ENCODE measurements at places on chromosomes 6 and 20. TPM values are rescaled to one million over a fixed set of nuclear protein-coding genes. Genes with fewer than 3 reads are reported as not detected.

ZFP57 gene
- 0.30 TPM for total RNA-seq

BNIP5 gene
- not detected for total RNA-seq

TMEM74B gene
- total RNA-seq = 11.5 TPM

MDFI gene
- 5.2 TPM for total RNA-seq

KHDC1L gene
- total RNA-seq = not detected

TMEM244 gene
- not detected for total RNA-seq

BPIFA3 gene
- total RNA-seq = not detected

DNA sequence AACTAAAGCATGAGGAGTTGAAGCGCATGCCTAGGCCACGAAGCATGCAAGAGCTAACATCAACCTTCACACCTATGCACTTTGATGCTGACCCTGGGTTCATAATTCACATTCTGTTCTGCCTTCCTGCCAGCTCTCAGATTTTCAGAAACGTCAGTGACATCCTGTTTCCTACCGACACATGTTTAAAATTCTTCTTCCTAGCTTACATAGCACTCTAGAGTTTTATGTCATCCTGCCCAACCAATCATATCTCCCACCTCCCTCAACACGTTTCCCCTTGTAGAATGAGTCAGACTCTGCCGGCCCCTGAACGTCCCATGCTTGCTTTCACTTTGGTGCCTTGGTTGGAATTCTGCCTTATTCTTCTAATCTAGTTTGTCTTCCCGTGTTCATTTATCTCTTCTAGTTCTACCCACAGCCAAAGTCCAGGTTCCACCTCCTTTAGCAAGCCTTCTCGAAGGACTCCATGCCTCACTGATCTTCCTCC, 97.2 kb upstream of the MAP7 start:
- H3K36me3 ChIP-seq = no peaks in the 10 kb centered on the region
- no peaks in the 10 kb centered on the region for H3K27me3 ChIP-seq
- no peak for DNase-seq
- H3K27ac ChIP-seq = peak overlapping the region; percentile 87

- H3K36me3 ChIP-seq = no peaks in the 10 kb centered on the region
- no peaks in the 10 kb centered on the region for H3K4me1 ChIP-seq
- no peak for DNase-seq
- H3K4me3 ChIP-seq = no peak overlapping the region
- no peaks in the 10 kb centered on the region for H3K27me3 ChIP-seq
- no peak overlapping the region for H3K27ac ChIP-seq
Observed at GRCh38 chr6:108331982-108332381, 37.1 kb downstream of the AFG1L start.

DNA sequence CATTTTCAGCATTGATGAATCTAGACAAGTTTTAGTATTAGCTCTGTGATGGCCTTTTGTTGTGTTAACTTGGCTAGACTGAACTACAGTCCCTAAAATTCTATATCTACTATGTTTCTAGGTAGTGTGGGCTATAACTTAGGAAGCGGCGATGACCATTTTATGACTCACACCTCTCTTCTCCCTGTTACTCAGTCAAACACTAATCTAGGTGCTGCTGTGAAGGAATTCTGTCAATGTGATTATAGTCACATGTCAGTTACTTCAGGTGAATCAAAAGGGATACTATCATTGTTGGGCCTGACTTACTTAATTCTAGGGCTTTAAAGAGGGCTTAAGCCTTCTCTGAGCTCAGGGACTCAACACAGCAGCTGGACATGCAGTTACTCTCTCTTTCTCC, 691.5 kb upstream of the MAP3K7 start:
- H3K27me3 ChIP-seq = no peaks in the 10 kb centered on the region
- no peak overlapping the region for H3K4me3 ChIP-seq
- no peaks in the 10 kb centered on the region for H3K4me1 ChIP-seq
- DNase-seq = no peak
- H3K27ac ChIP-seq = no peak overlapping the region

DNA sequence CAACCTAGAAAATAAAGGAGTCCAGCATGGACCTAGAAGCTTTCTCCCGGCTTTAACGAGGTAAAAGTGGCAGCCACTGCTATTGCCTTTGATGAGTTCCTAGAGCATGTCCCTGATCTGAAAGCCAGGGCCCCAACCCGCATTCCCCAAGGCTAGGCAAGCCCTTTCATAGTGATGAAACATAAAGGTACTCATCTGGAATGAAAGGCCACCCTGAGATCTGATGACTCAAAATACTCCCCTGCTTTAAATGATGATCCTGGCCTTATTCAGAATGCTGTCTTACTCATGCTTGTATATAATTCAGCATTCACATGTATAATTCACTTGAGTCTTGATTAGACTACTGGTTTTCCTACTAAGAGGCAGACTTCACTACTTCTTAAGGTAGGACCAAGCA, 21.3 kb downstream of the TTPAL start:
- H3K4me3 ChIP-seq = no peak overlapping the region
- no peak for DNase-seq
- no peaks in the 10 kb centered on the region for H3K27me3 ChIP-seq
- H3K36me3 ChIP-seq = peaks cover 42% of the 10 kb centered on the region
- peaks cover 3% of the 10 kb centered on the region for H3K4me1 ChIP-seq

GRCh38 chr20:32971703-32972161, 32.5 kb downstream of the SUN5 start:
- no peaks in the 10 kb centered on the region for H3K36me3 ChIP-seq
- no peaks in the 10 kb centered on the region for H3K4me1 ChIP-seq
- H3K27ac ChIP-seq = no peak overlapping the region
- no peaks in the 10 kb centered on the region for H3K27me3 ChIP-seq
- DNase-seq = no peak

- H3K4me3 ChIP-seq = no peak overlapping the region
- no peaks in the 10 kb centered on the region for H3K27me3 ChIP-seq
- no peaks in the 10 kb centered on the region for H3K4me1 ChIP-seq
- no peak overlapping the region for H3K27ac ChIP-seq
Observed at GRCh38 chr20:7505835-7506221, 434.4 kb downstream of the HAO1 start.

DNA sequence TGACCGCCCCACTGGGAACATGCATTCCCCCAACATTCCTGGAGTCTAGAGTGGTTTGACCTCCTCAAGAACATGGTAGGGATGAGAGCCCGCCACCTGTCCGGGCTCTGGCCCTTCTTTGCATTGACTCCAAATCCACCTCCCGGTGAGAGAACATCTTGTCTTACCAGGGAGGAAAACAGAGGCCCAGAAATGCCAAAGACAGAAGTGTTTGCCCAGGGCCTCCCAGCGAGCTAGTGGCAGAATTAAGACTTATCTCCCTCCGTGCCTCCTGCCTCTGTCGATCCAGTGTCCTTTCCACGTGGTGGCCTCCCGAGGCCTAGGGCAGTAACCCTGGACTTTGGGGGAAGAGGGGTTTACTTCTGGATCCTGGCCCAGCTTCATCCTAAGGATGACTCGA, 134.8 kb downstream of the JPH2 start:
- no peak overlapping the region for H3K27ac ChIP-seq
- H3K4me1 ChIP-seq = no peaks in the 10 kb centered on the region
- H3K27me3 ChIP-seq = no peaks in the 10 kb centered on the region
- H3K36me3 ChIP-seq = no peaks in the 10 kb centered on the region
- DNase-seq = no peak
- no peak overlapping the region for H3K4me3 ChIP-seq

GRCh38 chr6:52333840-52334200, 28.1 kb upstream of the PAQR8 start:
- H3K27me3 ChIP-seq = no peaks in the 10 kb centered on the region
- no peak for DNase-seq
- no peaks in the 10 kb centered on the region for H3K36me3 ChIP-seq
- peaks cover 4% of the 10 kb centered on the region for H3K4me1 ChIP-seq
- peak overlapping the region; percentile 19 for H3K27ac ChIP-seq
- no peak overlapping the region for H3K4me3 ChIP-seq

DNA sequence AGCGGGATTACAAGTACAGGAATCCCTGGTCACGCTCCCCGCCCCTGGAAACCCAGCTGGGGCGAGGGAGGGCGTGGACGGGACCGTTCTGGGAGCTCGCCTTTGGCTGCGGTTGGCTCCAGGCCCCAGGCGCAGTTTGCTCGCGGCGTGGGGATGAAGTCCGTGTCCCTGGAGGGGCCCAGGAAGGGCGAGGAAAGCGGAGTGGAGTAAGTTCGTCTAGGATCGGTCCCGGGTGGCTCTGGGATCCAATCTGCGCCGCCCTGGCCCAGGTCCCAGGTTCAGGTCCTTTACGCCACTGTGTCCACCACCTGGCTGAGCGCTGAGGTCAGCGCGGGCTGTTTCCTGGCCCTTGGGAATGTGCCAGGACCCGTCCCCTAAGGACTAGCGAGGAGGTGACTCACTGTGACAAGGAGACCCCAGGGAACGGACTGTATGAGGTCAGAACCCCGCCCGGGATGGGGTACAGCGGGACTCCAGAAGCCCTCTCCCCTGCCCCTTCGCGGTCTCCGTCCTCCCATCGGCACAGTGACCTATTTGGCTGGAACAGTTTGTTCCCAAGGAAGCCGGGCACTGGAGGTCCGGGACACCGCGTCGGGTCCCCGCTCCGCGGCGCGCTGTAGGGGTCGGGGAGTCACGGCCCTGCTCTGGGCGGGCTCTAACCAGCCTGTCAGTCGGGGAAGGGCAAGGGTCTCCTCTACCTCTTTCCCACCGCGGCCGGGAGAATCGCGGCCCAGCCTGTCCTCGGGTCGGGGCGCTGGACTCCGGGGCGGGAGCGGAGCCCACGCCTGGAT, 724 bp downstream of the CDKN1A start:
- H3K36me3 ChIP-seq = peaks cover 3% of the 10 kb centered on the region
- peak overlapping the region; percentile 98 for H3K27ac ChIP-seq
- H3K4me1 ChIP-seq = peaks cover 46% of the 10 kb centered on the region
- H3K4me3 ChIP-seq = peak overlapping the region; percentile 95
- DNase-seq = peak; percentile 82

GRCh38 chr6:151497905-151498304, 4.1 kb downstream of the CCDC170 start:
- H3K27me3 ChIP-seq = peaks cover 6% of the 10 kb centered on the region
- DNase-seq = no peak
- no peaks in the 10 kb centered on the region for H3K36me3 ChIP-seq
- H3K27ac ChIP-seq = no peak overlapping the region
- peaks cover 21% of the 10 kb centered on the region for H3K4me1 ChIP-seq

DNA sequence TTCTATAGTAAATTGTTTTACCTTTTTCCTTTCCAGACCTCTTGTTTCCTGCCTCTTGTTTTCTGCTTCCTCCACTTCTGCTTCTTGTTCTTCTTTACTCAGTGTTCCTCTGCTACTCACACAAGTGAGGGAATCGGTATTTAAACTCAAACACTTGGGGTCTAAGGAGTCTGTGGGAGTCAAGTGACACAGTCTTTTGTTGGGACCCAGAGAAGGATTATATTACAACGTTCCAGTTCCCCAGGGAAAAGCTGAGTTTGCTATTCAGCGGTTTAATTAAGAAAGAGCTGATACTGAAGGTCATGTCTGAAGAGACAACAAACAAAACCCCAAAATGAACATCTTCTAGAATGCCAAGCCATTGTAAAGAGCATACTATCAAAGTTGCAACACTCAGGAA, 107.8 kb upstream of the CITED2 start:
- no peaks in the 10 kb centered on the region for H3K4me1 ChIP-seq
- DNase-seq = no peak
- no peaks in the 10 kb centered on the region for H3K27me3 ChIP-seq
- H3K4me3 ChIP-seq = no peak overlapping the region
- no peak overlapping the region for H3K27ac ChIP-seq
- H3K36me3 ChIP-seq = no peaks in the 10 kb centered on the region

DNA sequence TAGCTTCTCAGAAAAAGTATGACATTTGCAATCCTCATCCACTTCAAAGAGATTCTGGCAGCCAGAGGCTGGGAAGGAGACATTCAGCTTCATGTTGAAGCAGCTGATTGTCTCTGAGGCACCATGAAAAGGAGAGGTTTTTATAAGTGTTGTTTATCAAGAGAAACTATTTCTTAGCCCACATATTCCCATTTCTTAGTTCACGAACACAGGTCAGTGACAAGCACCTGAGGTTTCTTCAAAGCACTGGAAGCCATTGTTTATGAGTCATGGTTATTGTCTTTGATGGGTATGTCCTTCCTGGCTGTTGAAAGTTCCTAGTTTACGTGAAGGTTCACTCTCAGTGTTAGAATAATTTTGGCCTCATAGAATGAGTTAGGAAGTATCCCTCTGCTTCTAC, 3.0 kb upstream of the DDX43 start:
- no peak for DNase-seq
- H3K4me1 ChIP-seq = peaks cover 10% of the 10 kb centered on the region
- H3K27ac ChIP-seq = no peak overlapping the region
- H3K27me3 ChIP-seq = no peaks in the 10 kb centered on the region
- no peaks in the 10 kb centered on the region for H3K36me3 ChIP-seq
- no peak overlapping the region for H3K4me3 ChIP-seq

GRCh38 chr20:58717278-58718091, 24.9 kb downstream of the NPEPL1 start:
- no peak overlapping the region for H3K4me3 ChIP-seq
- H3K27ac ChIP-seq = no peak overlapping the region
- peaks cover 12% of the 10 kb centered on the region for H3K36me3 ChIP-seq
- H3K27me3 ChIP-seq = no peaks in the 10 kb centered on the region
- DNase-seq = no peak

GRCh38 chr6:130018292-130018743, at the start of gene L3MBTL3:
L3MBTL3 (plus strand) TSS chr6:130018581; CDS start chr6:130042700, 24,119 bp downstream.
- peak within 1 kb of the TSS; percentile 94 for H3K4me3 ChIP-seq
- peak within 1 kb of the TSS; percentile 89 for H3K27ac ChIP-seq
- peak; percentile 90 for DNase-seq
- H3K36me3 ChIP-seq = no peaks in the 10 kb centered on the region

- no peaks in the 10 kb centered on the region for H3K27me3 ChIP-seq
- no peaks in the 10 kb centered on the region for H3K4me1 ChIP-seq
- no peak overlapping the region for H3K4me3 ChIP-seq
- no peak for DNase-seq
- H3K36me3 ChIP-seq = no peaks in the 10 kb centered on the region
Observed at GRCh38 chr6:99195986-99196655, 153.4 kb downstream of the FAXC start.

DNA sequence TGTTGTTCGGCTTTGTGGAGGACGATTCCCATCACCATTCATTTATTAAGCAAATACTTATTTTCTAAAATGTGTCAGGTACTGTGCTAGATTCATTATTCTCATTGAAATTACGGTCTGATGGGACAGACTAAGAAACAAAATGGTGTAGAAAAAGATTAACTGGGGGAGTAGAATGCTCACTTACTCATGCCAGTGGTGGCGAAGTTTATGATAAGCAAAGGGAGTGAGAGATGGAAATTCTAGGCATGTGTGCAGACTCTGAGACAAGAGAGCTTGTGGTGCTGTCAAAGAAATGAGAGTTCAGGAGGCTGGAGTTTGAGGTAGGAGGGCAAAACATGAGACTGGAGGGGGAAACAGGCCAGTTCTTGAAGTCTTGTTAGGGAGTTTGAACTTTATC, 896 bp downstream of the RPP21 start:
- no peak overlapping the region for H3K27ac ChIP-seq
- peaks cover 9% of the 10 kb centered on the region for H3K4me1 ChIP-seq
- H3K36me3 ChIP-seq = peaks cover 29% of the 10 kb centered on the region
- no peaks in the 10 kb centered on the region for H3K27me3 ChIP-seq

- H3K4me1 ChIP-seq = peaks cover 58% of the 10 kb centered on the region
- no peaks in the 10 kb centered on the region for H3K27me3 ChIP-seq
- peaks cover 26% of the 10 kb centered on the region for H3K36me3 ChIP-seq
- peak overlapping the region; percentile 94 for H3K27ac ChIP-seq
Observed at GRCh38 chr6:31834367-31835250, 7.1 kb downstream of the HSPA1B start.

All from upper lobe of left lung (tissue), 6 donors.